ENCODE measurements at places on chromosomes 7 and 10.

DNA sequence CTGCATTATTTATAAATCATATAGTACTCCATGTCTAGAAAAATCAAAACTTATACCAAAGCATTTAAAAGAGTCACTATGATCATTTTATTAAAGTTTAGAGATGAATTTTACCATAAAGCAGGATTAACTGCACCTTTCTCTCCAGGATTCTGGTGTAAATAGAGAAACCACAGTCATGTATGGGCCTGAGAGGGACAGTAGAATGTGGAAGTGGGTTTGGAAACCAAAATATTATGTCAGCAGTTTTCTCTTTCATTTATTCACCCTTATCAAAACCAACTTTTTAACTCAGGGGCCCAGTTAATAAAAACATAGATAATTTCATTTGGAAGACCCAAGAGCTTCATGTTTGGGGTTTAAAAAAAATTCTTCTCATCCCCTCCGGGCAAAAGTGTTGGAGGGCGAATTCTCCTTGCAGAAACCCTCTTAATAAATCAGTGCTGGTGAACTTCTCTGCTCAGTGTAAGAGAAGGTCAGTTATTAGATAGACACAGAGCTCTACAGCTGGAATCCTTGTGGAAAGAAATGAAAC is 266.2 kb downstream of the CREB5 start:
- DNase-seq, result no peak

GRCh38 chr10:102004376-102004775 is 51.6 kb downstream of the ARMH3 start:
- no peak for DNase-seq

GRCh38 chr7:138169441-138169851 is 93.2 kb downstream of the AKR1D1 start:
- DNase-seq, result no peak

- no peak for DNase-seq
These were observed 1.5 kb upstream of the LOXL4 start for GRCh38 chr10:98269435-98269912.

DNA sequence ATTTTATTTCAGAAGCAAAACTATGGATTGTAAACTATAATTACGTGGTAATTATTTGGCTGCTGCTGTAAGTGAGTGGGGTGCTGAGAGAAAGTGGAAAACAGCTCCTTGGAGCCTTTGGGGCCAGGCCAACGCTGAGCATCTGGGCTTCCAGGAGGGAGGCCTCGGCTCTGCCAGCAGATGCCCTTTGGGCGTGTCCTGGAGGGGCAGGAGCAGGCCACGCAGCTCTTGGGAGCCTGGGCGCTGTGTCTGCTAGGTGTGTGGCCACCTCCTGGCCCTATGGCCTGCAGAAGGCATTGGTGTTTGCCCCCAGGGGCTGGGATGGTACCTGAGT is 423.3 kb downstream of the GLRX3 start:
- no peak for DNase-seq

DNA sequence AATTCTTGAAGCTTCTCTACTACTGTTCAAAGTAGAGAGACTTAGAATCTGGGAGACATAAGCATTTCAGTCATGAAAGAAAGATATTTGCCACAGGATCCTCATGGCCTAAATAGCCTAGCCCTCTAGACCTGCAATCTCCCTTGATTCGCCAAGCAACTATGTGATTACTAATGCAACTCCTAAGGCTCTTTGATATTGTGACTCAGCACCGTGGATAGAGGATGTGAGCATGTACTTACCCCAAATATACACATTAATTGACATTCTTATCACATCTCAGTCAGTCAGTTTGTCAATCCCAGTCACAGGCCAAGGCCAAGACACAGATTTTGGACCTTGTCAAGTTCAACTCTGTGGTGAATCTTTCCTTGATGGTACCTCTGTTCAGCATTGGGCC is 42.6 kb downstream of the GPR37 start:
- DNase-seq, result no peak

DNA sequence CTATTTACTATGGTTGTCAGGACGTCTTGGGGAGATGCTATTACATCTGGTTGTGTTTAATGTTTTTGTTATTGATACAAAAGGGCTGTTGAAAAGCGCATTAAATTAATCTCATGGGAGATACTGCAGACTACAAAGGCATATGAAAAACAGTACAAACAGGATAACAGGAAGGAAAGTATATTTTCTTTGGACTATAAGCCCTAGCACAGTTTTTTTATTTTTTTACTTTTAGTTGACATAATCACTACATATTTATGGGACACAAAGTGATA is 341.3 kb downstream of the ARL4A start:
- no peak for DNase-seq

DNA sequence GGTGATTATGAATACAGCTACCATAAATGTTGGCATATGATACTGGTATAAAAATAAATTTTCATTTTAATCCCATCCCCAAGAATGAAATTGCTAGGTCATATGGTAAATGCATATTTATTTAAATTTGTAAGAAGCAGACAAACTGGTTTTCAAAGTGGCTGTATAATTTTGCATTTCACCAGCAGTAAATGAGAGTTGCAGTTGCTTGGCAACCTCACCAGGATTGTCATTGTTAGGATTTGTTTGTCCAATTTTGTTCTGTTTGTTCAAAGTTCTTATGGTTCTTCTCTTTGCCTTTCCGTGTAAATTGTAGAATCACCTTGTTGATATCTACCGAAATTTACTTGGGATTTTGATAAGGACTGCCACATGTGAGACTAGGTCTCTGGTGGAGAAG is 237.4 kb downstream of the OTUD1 start:
- DNase-seq, result no peak

DNA sequence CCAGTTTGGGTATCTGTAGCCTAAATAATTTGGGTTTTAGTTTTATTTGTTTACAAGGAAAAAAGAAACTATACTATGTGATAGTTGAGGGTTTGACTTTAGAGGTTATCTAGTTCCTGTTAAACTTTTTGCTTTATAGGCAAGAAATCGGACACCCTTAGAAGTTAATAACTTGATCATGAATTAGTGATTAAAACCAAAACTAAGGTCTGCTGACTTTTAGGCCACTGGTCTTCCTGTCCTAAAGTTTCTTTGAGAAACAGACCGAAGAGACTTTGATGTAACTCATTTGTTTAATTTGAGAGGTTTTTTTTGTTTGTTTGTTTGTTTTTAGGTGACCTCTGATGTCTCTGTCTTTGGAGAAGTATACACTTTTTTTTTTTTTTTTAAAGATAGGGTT is 59.7 kb downstream of the PHTF2 start:
- DNase-seq, result no peak

DNA sequence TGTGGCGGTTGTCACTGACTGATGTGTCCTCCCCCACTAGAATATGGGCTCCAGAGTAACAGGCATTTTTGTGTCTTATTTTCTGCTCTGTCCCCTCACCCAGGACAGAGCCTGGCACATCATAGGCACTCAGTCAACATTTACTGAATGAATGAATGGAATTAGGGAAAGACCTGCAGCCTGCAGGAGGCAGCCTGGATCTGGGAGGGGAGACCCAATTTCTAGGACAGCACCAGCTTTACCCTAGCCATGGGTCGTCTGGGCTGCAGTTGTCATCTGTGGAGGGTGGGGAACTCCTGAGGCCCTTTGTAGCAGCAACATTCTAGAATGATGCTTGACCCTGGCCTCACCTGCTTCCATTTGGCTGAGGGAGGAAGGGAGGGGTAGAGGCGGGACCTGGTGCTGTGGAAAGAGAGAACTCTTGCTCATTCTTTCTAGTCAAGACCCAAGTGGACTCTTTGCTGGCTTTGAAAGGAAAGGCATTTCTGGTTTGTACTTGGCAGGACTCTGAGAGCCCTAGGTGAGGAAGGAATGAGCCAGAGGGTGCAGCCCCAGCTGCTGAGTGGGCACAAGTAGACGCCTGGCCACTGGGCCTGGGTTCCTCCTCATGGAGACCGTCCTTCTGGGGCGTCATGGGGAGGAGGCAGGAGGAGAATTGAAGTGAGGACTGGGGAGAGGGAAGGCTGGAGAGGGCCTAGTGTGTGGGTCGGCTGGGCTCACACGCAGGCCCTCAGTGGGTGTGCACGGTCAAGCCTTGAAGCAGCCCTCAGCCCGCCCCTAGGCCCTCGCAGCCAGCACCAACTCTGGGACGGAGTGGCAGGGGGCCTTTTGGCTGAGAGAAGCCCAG is 8.9 kb downstream of the FGF8 start:
- DNase-seq, result no peak
